ENCODE measurements at places on chromosomes 11 and 22. TPM values are rescaled to one million over a fixed set of nuclear protein-coding genes. Genes with fewer than 3 reads are reported as not detected.

GRCh38 chr11:126113515-126113957 lies 50.9 kb upstream of the CDON start:
- peaks cover 24% of the 10 kb centered on the region for H3K4me1 ChIP-seq
- H3K36me3 ChIP-seq, result no peaks in the 10 kb centered on the region
- H3K27ac ChIP-seq, result peak overlapping the region; percentile 61
- DNase-seq, result peak; percentile 94
- H3K4me3 ChIP-seq, result peak overlapping the region; percentile 23

DNA sequence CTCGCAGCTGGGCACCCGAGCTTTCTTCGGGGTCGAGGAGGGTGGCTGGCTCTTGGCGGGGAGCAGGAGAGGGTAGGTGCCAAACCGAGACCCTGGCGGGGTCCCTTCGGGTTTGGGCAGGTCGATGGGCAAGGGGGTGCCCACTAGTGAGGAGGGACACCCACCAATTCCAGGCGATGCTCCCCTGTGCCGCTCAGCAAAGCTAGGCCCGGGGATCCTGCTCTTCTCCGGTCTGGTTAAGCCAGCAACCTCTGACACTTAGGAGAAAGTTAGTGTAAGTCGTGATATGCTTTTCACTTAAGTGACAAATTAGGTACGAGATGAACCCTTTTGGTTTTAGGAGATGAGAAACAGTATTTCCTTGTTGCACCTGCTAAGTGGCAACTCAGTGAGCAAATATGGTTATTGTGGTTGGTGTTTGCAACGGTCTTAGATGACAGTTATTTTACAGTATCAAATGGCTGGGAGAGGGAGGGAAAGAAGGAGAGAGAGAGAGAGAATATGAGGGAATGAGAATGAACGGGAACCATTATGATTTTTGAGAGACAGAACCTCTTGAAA lies 565 bp downstream of the NUCB2 start:
- peaks cover 9% of the 10 kb centered on the region for H3K4me1 ChIP-seq
- peak; percentile 40 for DNase-seq
- H3K4me3 ChIP-seq, result peak overlapping the region; percentile 98
- peaks cover 11% of the 10 kb centered on the region for H3K36me3 ChIP-seq

DNA sequence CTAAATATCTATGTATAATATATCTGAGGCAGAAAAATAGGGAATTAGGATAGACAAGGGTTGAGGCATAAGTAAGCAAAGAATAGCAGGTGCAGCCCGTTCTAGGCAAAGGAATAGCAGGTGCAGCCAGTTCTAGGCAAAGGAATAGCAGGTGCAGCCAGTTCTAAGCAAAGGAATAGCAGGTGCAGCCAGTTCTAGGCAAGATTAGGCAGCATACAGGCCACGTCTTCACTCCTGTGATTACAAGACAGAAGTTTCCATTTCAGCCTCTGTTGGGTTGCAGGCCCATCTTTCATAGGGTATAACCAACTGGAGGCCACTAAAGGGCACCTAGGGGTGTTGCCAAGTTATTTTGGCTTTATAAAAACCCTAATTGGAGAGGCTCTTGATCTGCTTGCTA lies 28.8 kb upstream of the CHORDC1 start:
- H3K4me1 ChIP-seq, result no peaks in the 10 kb centered on the region
- DNase-seq, result no peak
- no peak overlapping the region for H3K27ac ChIP-seq
- H3K4me3 ChIP-seq, result no peak overlapping the region
- no peaks in the 10 kb centered on the region for H3K36me3 ChIP-seq

DNA sequence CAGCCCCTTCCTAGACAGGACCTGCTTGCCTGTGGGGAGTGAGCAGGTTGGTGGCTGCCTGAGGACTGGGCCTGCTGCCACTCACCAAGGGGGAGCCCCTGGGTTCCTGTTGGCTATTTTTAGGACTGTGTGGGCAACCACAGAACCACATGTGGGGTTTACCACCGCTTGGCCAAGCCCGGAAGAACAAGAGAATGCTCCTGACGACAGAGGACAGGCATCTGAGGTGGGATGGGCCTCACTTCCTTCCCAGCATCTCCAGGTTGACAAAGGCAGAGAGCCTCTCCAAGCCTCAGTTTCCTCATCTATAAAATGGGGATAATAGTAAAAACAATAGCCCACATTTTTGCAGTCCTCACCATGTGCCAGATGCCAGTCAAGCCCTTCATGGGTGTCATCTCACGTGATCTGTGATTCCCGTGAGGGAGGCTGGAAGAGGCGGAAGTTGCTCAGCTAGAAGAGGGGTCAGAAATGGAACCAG lies 43.6 kb downstream of the LRRC32 start:
- no peak overlapping the region for H3K27ac ChIP-seq
- no peaks in the 10 kb centered on the region for H3K27me3 ChIP-seq
- DNase-seq, result peak; percentile 14

DNA sequence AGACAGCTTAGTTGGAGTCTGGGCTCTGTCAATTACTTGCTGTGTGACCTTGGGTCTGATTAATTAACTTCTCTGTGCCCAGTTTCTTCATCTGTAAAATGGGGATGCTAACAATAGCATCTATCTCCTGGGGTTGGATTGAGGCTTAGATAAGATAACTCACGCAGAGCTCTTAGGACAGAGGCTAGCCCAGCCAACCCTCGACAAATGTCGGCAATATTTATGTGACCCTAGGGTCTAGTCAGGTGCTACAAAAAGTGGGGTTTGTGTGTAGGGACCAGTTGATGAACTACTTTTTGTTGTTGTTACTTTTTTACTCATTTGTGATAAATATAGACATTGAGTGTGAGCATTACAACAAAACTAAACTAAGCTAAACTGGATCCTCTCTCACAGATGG lies 22.4 kb downstream of the SYT13 start:
- peaks cover 21% of the 10 kb centered on the region for H3K4me1 ChIP-seq
- H3K4me3 ChIP-seq, result no peak overlapping the region
- H3K27ac ChIP-seq, result no peak overlapping the region
- H3K36me3 ChIP-seq, result no peaks in the 10 kb centered on the region

DNA sequence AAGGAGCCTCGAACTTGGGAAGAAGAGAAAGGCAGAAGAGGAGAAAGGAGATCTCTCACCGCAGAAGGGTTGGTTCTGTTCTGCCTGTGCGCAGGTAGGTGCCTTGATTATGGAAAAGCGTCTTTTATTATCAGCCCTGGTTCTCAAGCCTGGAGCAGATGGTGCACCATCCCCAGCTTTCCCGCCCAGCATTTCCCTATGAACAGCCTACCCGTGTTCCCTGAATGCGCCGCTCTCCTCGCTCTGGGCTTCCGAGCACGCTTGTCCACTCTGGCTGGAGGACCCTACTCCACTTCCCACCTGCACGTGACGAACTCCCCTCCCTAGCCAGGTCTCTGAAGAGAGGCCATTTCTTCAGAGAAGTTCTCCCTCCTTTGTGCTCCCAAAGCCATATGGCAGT lies 15.2 kb downstream of the IGSF9B start:
- H3K36me3 ChIP-seq, result peaks cover 35% of the 10 kb centered on the region
- H3K4me3 ChIP-seq, result no peak overlapping the region
- H3K4me1 ChIP-seq, result peaks cover 22% of the 10 kb centered on the region

DNA sequence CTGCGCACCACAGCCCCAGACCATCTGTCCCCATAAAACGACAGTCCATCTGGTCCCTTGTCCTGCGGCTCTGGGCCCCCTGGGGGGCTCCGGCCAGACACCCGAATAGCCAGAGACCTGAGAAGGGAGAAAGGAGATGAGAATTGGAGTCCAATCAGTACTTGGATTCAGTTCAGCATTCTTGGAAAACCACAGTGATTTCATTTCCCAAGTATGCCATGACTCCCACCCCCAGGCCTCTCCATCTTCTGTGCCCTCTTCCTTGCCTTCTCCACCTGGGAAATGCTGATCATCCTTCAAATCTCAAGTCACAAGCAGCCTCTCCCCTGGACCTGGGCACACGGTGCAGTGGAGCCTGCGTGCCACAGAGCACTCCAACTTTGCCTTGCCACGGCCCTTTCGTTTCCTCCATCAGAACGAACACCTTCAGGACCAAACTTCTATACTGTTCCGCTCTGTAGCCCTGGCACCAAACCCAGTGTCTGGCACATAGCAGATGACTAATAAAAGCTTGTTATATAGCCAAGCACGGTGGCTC lies 10.9 kb upstream of the MFNG start:
- no peaks in the 10 kb centered on the region for H3K27me3 ChIP-seq
- DNase-seq, result peak; percentile 84
- peaks cover 30% of the 10 kb centered on the region for H3K4me1 ChIP-seq
- H3K36me3 ChIP-seq, result peaks cover 4% of the 10 kb centered on the region
- no peak overlapping the region for H3K27ac ChIP-seq

DNA sequence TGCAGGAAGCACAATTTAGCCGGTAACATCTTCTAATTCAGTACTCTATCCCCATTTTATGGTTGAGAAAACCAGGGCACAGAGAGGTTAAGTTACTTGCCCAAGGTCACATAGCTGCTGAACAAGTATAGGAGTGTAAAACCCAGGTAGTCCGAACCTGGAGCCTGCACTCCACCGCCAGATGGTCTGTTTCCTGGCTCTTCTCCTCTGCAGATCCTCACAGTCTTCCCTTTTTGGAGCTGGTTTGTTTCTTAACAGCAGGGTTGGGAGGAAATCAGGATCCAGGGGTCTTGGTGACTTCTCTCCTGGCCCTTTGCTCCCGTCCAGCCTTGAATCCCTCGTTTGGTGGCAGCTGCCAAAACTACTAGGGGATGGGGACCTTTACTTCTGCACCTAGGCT lies 12.0 kb downstream of the TSPAN18 start:
- H3K36me3 ChIP-seq, result no peaks in the 10 kb centered on the region
- peaks cover 58% of the 10 kb centered on the region for H3K27me3 ChIP-seq
- no peak overlapping the region for H3K4me3 ChIP-seq
- H3K27ac ChIP-seq, result no peak overlapping the region

- peaks cover 10% of the 10 kb centered on the region for H3K4me1 ChIP-seq
- DNase-seq, result no peak
- no peaks in the 10 kb centered on the region for H3K36me3 ChIP-seq
- H3K4me3 ChIP-seq, result no peak overlapping the region
- H3K27me3 ChIP-seq, result no peaks in the 10 kb centered on the region
These were observed 12.0 kb upstream of the TTLL12 start for GRCh38 chr22:43198936-43199335.

DNA sequence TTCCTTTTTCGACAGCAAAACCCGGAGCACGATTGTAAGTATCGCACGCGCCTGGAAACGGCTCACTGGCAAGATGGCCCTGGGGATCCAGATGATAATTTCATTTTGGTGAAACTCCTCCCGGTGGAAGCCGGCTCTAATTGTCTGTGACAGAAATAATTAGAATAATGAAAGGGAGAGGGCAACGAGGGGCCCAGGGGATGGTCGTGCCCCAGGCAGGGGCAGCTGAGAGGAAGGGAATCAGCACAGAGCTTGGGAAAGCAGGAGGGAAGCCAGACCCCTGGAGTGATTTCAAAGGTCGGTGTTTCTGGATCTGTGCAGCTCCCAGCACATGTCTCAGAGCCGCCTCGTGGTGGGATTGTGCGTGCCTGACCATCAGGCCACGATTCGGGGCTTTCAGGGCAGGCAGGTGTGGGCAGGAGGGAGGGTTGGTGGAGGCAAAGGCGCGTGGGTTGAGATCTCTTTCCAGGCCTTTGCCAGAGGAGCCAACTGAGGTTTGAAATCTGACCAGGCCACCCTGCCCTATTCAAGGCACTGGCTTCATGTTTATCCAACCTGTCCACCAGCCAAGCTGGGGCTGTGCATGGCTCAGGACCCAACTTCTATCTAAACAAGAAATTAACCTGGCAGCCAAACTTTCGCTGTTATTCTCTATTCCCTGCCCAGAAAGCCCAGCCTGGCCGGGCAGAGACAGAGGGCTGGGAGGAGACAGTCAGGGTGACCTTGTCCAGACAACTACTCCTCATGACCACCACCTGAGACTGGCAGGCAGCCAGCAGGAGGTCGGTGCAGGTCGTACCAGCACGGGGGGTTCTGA lies 27.8 kb downstream of the ANO1 start:
- no peak overlapping the region for H3K27ac ChIP-seq
- no peaks in the 10 kb centered on the region for H3K4me1 ChIP-seq
- DNase-seq, result no peak
- no peak overlapping the region for H3K4me3 ChIP-seq

DNA sequence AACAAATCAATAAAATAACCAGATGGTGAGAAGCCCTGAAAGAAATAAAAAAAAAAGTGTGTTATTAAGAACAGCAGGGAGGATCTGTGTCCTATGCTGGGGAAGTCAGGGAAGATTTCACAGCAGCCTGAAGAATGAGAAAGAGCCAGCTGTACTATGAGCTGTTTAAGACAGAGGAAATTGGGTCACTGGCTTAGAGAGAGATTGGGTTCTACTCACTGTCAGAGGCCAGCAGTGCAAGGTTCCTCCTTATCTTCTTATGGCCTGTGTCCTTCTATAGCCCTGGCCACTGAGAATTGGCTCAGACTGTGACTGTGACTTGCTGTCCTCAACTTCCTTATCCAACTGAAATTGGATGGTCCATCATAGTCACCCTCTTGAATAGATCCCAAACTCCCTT lies 54.8 kb upstream of the FDX1 start:
- H3K27me3 ChIP-seq, result no peaks in the 10 kb centered on the region
- H3K36me3 ChIP-seq, result no peaks in the 10 kb centered on the region
- no peak overlapping the region for H3K4me3 ChIP-seq

- no peak for DNase-seq
- no peaks in the 10 kb centered on the region for H3K4me1 ChIP-seq
- H3K27ac ChIP-seq, result no peak overlapping the region
These were observed 13.9 kb upstream of the B3GAT1 start for GRCh38 chr11:134425816-134426536.

GRCh38 chr11:61682906-61683675 lies 2.9 kb downstream of the DAGLA start:
- no peak overlapping the region for H3K27ac ChIP-seq
- peaks cover 17% of the 10 kb centered on the region for H3K27me3 ChIP-seq
- no peaks in the 10 kb centered on the region for H3K4me1 ChIP-seq
- no peak overlapping the region for H3K4me3 ChIP-seq

DNA sequence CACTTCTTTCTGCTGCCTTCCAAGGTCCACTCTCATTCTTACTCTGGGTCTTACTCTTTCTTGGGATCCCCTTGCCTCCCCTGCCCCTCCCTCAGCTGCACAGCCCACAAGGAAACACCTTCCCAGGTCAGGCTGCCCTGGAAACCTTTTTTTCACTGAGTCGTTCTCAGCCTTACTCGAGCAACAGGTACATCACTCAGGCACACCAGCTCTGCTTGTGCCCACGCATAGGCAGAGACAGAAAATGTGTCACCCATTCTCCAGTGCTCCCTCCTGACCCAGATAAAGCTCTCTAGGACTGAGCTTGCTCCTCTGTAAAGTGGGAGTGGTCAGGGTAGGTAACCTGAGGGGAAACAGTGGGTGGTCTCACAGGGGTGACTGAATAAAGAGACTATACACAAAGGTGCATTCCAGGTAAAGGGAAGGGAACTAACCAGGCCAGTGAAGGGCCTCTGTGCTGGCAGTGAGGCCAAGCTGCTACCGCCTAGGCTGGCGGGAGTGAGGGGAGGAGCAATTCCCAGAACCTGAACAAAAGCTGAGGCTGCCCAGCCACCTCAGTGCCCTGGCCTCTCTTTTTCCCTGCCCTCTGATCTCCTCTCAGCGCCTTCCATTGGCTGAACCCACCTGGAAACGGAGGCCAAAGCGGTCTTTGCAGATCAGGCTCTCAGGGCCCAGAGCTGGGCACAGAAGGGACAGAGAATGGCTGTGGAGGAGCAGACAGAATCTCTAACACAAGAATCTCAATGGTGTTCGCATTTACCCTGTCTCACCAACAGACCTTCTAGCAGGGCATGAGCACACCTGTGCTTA lies 15.9 kb downstream of the PRG3 start:
- H3K4me1 ChIP-seq, result peaks cover 10% of the 10 kb centered on the region
- no peaks in the 10 kb centered on the region for H3K36me3 ChIP-seq
- no peak overlapping the region for H3K4me3 ChIP-seq
- no peak for DNase-seq
- no peaks in the 10 kb centered on the region for H3K27me3 ChIP-seq

The ASRGL1 gene
- total RNA-seq, result 0.65 TPM

The NAALAD2 gene
- total RNA-seq, result not detected

The CDKN1C gene
- 5.7 TPM for total RNA-seq

The OLFML1 gene
- total RNA-seq, result not detected

The TMEM126A gene
- total RNA-seq, result 34.9 TPM

The MMP12 gene
- total RNA-seq, result not detected

The OR52N4 gene
- not detected for total RNA-seq
